ENCODE measurements at places on chromosomes 12 and 14.

GRCh38 chr12:130579231-130579630, 136.9 kb downstream of the RIMBP2 start:
- no peak for DNase-seq

- peak; percentile 39 for DNase-seq
Observed at GRCh38 chr14:76456200-76456599, 80.3 kb downstream of the ESRRB start.

DNA sequence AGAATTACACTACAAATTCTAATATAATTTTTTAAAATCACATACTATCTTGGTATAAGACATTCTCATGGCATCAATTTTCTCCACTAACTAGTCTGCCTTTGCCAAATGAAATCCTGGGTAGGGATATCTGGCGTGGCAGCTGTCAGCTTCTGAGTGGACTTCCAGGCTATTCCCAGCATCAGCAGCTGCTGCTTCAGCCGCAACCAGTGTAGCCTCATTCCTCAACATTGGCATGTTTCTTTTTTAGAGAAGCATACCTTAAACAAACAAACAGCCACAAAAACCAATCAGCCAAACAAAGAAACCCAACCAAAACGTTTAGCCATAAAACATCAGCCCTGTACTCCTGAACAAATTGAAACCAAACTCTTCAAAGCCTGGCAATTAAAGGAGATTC, 235.8 kb downstream of the SSPN start:
- no peak for DNase-seq

DNA sequence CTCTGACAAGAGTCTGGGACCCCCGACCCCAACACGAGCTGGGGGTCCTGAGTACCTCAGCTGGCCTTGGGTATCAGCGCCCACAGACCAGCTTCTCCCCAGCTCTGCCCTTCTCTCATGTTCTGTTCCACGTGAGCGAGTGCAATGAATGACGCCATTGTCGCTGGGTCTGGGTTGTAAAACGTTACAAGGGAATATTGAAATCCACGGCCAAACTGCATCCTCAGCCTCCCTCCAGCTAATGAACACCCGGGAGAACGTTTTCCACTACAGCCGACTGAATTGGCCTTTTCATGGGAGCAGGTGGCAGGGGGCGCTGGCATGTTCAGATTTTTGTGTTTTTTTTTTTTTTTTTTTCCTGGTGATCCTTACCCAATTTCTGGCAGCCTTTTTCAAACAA, 34.7 kb downstream of the TBX5 start:
- no peak for DNase-seq

- peak; percentile 7 for DNase-seq
Observed at GRCh38 chr14:59631237-59631636, 54.6 kb upstream of the CCDC175 start.

GRCh38 chr12:24996102-24996797, 47.3 kb upstream of the BCAT1 start:
- DNase-seq, result no peak

- DNase-seq, result no peak
Observed at GRCh38 chr12:93056971-93057535, 128.0 kb upstream of the EEA1 start.

DNA sequence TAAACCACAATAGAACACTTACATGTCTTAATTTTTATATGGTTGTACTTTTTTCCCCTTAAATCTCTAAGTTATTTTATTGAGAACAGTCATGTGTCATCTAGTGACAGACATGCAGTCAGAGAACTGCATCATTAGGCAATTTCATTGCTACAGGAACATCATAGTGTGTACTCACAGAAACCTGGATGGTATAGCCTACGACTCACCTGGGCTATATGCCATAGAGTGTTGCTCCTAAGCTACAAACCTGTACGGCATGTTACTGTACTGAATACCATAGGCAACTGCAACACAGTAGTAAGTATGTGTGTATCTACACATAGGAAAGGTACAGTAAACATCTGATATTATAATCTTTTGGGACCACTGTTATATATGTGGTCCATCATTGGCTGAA, 557.6 kb downstream of the PRKD1 start:
- no peak for DNase-seq

- DNase-seq, result no peak
Observed at GRCh38 chr14:67575684-67576083, 24.4 kb downstream of the PIGH start.

- DNase-seq, result peak; percentile 90
Observed at GRCh38 chr12:91140026-91140931, 29.0 kb upstream of the LUM start.

Data from GM23248 (cell line).